Activated CD4-positive, alpha-beta T cell treated with anti-CD3 and anti-CD28 coated beads for 4 hours (primary cell): ENCODE measurements at places on chromosomes 16 and 17.

DNA sequence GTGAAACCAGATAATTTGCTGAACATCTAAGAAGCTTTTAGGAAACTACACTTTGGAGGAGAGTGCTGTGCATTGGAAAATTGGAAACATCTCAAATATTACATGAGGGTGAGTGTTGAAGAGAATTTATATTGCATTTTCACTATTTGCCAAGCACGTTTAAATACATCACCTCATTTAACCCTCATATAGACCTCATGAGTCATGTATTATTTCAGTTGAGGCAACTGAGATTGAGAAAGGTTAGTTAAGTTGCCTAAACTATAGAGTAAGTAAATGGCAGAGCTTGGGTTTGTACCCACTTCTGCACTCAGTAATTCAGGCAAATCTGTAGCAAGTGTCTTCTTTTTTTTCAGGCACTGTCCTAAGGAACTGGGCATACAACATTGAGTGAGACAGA, 3.7 kb upstream of the NLK start:
- no peak for DNase-seq

- DNase-seq: no peak
Observed at GRCh38 chr16:80390871-80391489, 149.8 kb upstream of the DYNLRB2 start.

DNA sequence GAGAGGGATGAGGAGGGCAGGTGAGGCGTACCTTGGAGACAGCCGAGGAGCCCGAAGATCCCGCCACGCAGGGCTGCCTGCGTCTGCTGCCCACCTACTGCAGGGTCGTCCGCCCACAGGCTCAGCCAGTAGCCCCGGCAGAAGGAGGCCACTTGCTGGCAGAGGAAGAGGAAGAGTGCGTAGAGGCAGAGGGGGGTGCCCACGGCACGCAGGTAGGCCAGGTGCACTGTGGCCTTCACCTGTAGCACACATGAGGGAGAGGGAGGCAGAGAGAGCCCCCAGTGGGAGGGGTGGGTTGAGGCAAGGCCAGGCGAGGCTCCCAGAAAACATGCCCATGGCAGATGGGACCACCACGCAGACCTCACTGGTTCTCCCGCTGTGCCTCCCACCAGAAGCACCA, 53.7 kb downstream of the ABCC6 start:
- no peak for DNase-seq

DNA sequence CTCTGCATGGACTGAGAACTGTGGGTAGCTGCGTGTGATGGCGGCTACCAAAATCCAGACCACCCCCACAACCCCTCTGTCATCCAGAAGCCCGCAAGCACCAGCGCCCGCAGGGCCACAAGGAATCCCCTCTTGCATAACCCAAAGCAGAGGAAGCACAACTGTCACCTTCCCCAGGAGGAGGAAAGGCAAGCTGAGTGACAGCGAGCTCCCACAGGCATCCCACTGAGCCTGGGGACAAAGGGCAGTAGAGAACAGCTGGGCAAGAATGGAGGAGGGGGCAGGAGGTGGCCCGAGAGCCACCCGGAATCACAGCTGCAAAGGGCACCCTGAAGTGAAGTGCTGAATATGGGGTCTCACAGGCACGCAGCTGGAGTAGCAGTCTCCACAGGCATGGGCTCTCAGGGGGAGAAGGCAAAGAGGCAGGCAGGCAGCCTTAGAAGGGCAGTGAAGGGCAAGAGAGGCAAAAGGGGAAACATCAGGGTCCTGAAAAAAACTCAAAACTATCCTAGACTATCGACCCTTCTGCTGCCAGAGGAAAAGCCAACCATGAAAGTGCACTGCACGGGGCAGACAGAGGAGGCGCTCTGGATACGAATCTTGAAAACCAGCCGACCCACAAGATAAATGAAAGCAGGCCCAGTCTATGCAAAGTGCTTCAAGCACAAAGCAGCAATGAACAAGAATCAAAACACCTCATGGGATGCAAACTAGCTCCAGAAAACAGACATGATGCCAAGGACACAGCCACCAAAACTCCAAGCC, 17.1 kb downstream of the USP36 start:
- DNase-seq: no peak

DNA sequence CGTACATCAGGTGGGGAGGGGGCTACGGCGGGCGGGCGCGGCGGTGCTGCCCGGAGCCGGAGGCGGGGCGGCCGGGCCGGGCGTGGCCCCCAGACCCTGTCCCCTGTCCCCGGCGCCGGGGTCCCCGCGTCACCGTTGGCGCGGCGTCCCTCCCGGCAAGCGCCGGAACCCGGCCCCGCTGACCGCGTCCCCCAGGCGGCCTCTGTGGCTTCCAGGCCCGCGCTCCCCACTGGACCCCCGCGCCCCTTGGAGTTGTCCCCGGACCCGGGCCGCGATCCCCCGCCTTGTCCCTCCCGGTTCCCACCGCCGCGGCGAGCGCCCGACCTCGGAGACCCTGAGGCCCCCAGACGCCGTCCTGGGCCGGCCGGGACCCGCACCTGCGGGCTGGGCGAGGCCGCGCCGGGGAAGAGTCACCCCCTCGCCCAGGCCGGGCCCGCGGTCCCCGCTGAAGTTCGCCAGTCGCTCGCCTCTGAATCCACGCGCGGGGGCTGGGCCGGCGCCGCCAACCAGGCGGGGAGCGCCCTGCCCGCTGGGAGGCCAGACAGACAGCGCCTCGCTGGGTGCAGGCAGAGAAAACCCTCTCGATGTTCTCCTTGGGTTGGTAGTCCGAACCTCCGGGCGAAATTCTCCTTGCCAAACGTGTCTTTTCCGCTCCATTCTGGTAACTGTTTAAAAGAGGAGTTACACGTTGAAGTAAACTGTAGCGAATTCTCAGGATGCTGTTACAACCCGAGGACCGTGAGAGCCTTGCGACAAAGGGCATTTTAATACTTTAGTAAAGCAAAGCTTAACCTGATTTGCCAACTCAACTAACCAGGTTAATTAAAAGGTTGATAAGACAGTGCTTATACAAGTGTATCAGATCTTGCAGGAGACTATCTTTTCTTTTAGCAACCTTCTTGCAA, 761 bp downstream of the GAN start:
- peak; percentile 48 for DNase-seq

DNA sequence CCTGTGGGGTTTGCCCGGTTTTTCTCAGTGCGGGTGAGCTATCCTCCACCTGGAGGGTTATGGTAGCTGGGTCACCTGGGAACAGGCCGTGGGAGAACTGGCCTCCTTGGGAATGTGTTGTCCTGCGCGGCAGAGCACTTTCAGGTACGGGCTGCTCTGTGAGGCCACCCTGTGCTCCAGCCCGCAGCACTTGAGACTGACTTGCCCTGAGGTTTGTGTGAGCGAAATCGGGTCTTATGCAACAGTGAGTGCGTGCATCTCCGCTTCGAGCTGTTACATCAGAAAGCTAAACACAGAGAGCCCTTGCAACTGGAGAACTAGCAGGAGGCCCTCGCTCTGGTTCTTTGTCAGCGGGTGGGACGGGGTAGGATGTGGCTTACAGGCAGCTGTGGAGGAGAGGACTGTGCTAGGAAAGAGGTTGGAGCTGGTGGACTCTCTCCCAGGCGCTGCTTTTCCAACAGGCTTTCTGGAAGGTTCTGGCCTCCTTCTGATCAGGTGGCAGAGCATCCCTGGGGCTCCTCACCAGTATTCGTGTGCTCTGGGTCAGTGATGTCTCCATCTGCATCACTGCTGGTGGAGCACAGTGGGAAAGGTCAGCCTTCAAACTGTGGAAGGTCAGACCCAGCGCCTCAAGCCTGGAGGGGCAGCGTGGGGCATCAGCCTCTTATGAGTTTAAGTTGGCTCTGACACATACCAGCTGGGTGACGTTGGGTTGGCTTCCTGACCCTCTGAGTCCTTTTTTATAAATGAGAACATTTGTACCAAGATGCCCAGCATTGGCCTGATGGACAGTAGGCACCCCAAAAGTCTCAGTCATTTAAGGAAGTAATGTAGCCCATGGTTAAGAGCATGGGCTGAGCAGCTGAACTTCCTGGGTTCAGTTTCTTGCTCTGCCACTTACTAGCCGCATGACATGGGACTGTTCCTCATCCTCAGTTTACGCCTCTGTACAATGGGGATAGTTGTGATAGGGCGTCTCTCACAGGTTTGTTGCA, 76.3 kb downstream of the KSR1 start:
- no peak for DNase-seq

DNA sequence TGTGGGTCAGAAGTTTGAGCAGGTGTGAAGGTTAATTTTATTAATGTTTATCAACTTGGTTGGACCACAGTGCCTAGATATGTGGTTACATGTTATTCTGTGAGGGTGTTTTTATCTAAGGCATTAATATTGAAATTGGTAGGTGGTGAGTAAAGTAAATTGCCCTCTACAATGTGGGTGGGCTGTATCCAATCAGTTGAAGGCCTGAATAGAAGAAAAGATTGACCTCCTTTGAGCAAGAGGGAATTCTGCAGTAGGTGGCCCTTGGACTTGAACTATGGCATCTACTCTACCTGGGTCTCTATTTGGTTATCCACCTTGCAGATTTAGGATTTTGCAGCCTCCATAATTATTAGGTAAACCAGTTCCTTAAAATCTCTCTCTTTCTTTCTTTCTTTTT, 356.8 kb upstream of the EEF2KMT start:
- DNase-seq: no peak

- no peak for DNase-seq
Observed at GRCh38 chr16:11211977-11212797, 43.8 kb downstream of the SOCS1 start.

- DNase-seq: no peak
Observed at GRCh38 chr16:58377932-58378331, 14.3 kb upstream of the GINS3 start.

- DNase-seq: no peak
Observed at GRCh38 chr16:85824161-85825135, 25.0 kb downstream of the COX4I1 start.

DNA sequence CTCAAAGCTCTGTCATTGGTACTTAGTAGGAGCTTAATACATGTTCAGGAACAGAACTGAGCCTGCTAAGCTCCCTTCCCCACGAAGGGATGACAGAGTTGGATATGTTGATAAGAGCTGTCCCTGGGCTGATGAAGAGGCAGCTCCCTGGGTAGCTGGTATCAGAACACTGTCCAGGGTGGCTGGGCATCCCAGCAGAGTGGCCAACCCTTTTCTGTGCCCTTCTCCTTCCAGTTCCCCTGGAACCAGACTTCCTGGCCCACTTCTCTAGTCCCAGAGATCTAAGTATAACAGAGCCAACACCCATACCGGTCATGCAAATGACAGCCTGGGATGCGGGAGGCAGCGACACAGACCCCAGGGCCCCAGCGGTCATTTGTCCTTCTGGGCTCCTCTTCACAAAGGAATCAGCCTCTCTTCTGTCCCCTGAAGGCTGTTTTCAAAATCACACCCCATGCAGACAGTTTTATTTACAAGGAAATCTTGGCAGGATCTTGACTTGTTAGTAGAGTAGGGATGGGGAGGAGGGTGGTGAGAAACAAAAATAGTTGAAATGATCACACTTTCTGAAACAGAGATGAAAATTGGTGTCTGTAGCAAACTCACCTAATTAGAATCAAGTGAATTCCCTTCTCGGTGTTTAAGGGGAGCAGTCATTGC, 1.4 kb upstream of the RHBDL3 start:
- no peak for DNase-seq

DNA sequence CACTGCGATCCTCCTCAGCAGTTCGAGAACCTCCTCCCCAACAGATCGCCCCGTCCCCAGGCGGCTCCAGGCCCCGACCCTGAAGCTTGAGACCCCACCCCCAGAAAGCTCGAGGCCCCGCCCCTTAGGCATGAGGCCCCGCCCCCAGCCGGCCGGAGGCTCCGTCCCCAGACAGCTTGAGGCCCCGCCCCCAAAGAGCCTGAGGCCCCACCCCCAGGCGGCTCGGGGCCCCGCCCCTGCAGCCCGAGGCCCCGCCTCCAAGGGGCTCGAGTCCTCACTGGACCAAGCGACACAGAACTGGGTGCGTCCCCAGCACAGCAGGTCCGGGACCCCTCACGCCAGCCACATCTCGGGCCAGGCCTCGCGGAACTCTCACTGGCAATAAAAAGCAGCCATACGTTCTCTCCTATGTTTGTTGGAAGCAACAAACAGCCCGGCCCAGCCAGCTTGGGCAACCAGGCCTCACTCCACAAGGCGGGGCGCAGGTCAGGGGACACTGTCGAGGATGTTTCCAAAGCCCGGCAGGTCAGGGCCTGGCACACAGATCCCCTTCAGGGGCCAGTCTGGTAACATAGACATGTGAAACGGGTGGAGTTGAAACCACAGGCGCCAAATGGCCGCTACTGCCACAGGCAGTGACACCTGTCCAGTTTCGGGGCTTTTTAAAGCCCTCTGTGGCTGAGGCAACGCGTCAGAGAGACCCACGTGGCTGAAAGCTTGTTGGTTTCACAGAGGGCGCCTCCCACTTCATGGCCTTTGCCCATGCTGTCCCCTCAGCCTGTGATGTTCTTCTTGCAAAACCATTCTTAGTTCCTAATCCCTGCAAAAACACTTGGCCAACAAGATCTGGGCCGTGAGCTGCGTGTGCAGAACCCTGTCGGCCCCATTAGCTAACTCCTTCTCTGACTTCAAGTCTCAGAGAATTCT, 224.2 kb downstream of the PARN start:
- DNase-seq: peak; percentile 3

GRCh38 chr17:57085448-57086068, 512 bp downstream of the AKAP1 start:
- DNase-seq: peak; percentile 64

DNA sequence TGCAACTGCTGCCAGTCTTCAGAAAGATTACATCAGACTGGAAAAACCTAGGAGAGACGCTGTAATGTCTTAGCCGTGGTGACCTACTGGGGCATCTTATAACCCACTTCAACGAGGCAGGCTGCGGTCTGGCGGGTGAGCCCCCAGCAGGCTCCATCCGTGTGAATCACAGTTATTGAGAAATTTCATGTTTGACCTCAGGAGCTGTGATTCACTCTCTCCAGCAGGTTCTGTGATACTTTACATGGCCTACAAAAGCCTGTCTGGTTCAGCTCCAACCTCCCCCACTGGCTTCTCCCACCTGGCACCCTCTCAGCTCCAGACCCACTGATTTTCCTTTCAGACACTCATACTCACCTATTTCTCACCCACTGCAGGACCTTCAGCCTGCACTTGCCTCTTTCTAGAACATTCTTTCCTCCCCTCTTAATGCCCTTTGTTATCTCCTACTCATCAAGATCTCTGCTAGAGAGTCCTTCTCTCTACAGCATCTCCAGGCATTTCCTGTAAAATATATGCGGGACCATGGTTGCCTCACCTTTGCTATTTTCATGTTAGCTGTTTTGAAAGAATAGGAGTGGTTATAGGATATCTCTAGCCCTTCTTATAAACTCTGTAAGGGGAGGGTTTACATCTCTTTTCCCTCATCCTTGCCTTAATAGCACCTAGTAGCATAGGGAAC, 227.9 kb downstream of the MAF start:
- DNase-seq: peak; percentile 17

DNA sequence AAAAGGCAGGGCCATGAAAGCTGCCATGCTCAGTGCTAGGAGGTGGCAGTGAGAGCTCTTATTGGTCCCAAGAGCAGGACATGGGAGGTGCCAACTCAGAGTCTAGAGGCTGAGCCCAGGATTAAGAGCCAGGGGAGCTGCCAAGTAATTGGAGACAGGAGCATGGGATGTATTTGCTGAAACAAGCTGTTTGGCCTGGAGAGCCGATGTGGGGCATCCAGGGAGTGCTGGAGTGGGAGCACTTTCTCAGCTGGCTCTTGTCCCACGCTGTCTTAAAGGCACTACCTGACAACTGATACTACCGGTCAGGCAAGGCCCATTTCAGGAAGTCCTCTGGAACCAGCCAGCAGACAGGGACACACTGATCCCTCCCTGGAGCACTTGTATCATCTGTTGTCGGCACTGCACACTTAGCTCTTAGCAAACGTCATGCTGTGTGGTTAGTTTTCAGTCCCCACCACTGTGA, 19.3 kb downstream of the ANKFN1 start:
- DNase-seq: no peak
